ENCODE measurements at places on chromosomes 13 and 19. TPM values are rescaled to one million over a fixed set of nuclear protein-coding genes. Genes with fewer than 3 reads are reported as not detected.

The KL gene
- 0.05 TPM for total RNA-seq

The DNAAF3 gene
- 5.5 TPM for total RNA-seq

The NAPA gene
- 96.6 TPM for total RNA-seq

The GDF15 gene
- total RNA-seq = 24.9 TPM

The NANOS3 gene
- total RNA-seq = 1.0 TPM

The CAMSAP3 gene
- 4.1 TPM for total RNA-seq

The GPC6 gene
- 4.9 TPM for total RNA-seq

The MBD3L3 gene
- not detected for total RNA-seq
